Fibroblast of mammary gland (primary cell): ENCODE measurements at places on chromosomes 4 and X.
A peak's percentile ranks its signal among the peaks of the same experiment; 100 is the strongest.

DNA sequence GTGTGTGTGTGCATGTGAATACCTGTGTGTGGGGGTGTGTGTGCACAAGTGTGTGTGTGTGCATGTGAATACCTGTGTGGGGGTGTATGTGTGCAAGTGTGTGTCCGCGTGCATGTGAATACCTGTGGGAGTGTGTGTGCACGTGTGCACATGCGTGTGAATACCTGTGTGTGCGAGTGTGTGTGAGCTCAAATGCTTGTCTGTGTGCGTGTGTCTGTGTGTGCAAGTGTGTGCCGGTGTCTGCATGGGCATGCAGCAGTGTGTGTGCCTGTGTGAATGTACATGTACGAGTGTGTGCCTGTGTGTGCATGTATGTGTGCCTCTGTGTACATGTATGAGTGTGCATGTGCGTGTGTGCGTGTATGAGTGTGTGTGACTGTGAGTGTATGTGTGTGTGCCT, 5.0 kb downstream of the DOK7 start:
- no peak for DNase-seq

DNA sequence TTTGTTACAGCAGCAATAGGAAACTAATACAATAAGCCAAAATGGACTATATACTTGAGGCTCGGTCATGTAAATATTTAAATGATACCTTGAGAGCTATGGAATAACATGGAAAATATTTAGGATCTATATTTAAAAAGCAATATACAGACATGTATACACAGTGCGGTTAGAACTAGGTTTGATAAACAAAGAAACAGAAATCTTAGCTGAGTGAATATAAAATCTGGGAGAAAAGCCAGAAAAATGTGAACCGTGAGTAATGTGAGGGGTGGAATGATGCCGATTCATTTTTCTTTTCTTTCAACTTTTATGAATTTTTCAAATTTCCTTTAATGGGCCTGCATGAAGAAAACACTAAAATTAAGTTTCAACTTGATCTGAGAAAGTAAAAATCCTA, 104.1 kb downstream of the ATXN3L start:
- peak; percentile 59 for DNase-seq

DNA sequence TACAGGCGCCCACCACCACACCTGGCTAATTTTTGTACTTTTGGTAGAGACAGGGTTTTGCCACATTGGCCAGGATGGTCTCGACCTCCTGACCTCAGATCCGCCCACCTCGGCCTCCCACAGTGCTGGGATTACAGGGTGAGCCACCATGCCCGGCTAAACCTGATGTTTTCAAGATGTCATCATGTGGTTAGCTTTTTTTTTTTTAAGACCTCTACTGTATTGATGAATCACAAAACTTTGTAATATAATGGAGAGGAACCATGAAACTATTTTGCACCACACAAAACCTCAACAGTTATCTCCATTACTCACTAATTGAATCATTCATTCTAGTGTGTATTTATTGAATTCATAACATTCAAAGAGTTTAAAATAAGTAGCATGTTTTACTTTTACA, 94.7 kb upstream of the NEIL3 start:
- peak; percentile 52 for DNase-seq

GRCh38 chrX:96389281-96390047, 295.2 kb upstream of the DIAPH2 start:
- DNase-seq: peak; percentile 47

DNA sequence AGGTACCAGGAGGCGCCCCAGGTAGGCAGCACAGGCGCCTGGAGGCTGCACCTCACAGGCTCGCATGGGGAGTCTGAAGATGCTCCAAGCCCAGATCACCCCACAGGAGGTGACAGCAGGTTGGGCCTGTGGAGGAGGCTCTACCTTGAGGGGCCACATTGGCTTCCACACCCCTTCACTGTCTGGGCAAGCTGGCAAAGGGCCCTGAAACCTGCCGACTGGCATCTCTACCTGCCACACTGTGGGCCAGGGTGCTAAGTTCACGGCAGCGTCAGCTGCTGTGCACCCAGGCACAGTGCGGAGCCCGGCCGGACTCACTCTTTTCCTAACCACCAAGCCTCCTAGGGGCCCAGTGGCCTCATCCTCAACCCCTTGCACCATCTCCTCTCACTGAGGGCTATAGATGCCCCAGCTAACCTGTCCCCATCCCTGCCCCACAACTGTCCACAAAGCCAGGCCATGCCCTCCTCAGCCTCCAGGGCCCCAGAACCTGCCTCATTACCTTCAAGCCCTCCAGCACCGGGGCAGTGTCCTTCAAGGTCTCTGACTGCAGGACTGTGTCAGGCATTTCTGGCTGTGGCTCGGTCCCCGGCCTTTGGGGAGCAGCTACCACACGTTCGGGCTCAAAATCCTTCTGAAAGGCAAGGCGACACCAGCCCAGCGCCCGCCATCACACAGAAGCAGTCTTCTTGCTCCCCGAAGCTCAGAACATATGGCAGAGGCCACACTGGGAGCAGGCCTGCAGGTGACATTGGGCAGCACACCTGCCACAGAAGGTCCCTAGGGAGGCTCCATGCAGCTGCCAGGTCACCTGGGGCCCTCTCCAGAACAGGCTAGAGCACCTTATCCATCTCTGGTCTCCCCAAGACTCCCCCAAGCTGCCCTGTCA, 28.8 kb downstream of the FGFR3 start:
- no peak for DNase-seq

DNA sequence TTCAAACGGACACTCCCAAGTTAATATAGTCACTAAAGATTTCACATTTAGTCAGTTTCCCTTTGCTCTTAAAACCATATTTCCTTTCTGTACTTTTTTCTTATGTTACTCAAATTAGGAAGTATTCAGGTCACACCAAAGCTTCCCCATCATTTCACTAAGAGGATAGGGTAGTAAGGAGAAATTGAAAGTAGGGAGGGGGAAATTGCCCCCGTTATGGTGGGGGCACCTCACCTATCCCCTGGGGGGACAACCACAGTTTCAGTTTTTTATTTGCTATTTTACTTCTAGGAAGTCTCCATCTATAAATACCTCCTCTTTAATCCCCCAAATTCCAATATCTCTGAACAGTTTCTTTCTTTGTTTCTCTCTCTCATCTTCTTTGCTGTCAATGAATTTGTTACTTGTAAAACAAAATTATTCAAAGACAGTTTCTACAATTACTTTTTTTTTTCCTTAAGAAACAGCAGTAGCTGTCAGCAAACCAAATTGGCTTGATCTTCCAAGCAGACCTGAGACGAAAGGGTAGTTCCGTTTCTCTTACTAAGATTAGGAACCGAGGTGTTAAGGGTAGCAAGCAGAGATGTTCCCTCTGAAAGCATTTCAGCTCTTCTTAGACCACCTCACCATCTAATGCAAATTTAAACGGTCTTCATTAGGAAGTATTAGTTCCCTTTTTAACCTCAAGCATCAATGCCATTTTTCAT, 160.2 kb upstream of the KLF3 start:
- no peak for DNase-seq

- DNase-seq: peak; percentile 64
Measured at GRCh38 chrX:119692191-119693039, 553 bp downstream of the SEPTIN6 start.

- peak; percentile 54 for DNase-seq
Measured at GRCh38 chr4:72770708-72771107, 201.7 kb upstream of the ADAMTS3 start.

DNA sequence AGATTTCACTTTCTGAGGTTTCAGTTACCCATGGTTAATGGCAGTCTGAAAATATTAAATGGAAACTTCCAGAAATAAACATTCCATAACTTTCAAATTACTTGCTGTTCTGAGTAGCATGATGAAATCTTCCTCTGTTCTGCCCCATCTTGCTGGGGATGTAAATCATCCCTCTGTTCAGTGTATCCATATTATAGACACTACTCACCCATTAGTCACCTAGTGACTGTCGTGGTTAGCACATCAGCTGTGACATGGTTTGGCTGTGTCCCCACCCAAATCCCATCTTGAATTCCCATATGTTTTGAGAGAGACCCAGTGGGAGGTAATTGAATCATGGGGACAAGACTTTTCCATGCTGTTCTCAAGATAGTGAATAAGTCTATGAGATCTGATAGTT, 125.5 kb upstream of the GIMD1 start:
- DNase-seq: peak; percentile 76

DNA sequence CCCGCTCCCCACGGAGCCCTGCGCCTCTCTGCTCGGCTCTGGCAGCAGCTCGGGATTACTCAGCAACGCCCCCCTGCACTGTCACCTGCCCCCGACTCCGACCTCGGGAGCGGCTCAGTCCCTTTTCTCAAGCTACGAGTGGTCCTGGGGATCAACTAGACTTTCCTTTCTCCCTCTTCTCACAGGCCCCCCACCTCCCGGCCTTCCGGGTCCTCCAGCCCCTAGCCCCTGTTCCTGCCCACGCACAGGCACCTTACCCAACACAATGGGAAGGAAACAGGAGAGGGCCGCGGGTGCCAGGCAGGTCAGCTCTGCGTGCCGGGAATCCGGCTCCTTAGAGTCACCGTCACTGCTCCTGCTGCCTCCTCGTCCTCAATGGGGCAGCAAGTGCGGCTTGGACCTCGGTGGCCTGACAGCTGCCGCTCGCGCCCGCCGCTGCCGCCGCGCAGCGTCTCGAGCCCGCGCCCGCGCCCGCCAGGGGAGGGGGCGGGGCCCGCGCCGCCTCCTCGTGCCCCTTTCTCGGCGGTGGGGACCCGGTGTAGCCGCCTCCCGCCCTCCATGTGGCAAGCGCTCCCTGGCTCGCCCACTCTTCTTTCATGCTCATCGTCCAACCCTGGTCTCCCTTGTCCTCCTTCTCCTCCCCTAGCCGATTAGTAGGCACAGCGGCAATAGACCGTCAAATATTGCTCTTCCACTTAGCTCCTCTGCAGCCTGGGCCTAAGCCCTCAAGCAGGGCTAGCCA, at the start of gene RAB9B:
Gene RAB9B (minus strand): TSS at position 455 of the 742 bp plus-strand sequence. CDS start 6,473 bp downstream, outside the sequence.
- DNase-seq: peak; percentile 35

GRCh38 chr4:155891058-155891457, 12.4 kb upstream of the TDO2 start:
- DNase-seq: peak; percentile 18

- peak; percentile 5 for DNase-seq
Measured at GRCh38 chr4:91325495-91325894, 978.3 kb upstream of the GRID2 start.

GRCh38 chrX:140918398-140919038, 83.9 kb upstream of the SPANXB1 start:
- DNase-seq: peak; percentile 71

DNA sequence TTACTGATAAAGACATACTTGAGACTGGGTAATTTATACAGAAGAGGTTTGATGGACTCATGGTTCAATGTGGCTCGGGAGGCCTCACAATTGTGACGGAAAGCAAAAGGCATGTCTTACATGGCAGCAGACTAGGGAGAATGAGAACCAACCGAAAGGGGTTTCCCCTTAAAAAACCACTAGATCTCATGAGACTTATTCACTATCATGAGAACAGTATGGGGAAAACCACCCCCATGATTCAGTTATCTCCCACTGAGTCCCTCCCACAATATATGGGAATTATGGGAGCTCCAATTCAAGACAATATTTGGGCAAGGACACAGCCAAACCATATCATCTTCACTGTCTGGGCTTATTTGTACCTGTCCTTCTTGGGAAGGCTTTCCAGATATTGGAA, 22.8 kb upstream of the MUC7 start:
- no peak for DNase-seq

- DNase-seq: peak; percentile 93
Measured at GRCh38 chrX:131792356-131792749, 230.7 kb upstream of the STK26 start.

DNA sequence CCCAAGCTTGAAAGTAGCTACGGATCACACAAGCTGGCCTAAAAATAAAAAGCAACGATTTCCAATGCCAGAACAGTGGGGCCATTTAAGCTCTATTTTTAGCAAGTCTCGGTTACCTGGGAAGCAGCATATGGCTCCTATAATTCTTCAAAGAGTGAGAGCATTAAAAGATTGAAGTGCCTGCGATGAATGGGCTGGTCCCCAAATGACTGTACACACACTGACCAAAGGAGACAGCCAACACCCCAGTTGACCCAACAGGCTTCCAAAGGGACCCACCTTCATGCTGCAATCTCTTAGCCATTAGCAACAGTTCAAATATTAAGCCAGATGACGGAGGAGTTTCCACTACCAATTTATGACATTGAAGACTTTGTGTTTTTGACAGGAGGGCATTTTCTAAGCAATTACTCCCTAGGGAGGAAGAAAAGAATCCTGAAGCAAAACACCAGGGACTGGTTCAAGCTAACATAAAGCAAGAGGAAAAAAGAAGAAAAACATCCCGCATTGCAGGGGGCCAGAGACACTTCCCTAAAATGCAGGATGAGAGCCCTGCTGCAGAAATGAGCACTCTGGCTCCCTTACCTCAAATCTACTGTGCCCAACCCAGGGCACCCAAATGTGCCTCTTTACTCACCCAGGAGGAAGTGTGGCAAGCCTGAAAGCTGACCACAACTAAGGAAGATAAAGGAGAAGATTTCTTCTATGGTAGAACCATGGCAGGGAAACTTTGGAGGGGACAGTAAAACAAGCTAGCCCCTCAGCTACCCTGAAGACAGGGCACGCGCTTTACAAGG, 21.6 kb downstream of the SH3KBP1 start:
- DNase-seq: no peak

DNA sequence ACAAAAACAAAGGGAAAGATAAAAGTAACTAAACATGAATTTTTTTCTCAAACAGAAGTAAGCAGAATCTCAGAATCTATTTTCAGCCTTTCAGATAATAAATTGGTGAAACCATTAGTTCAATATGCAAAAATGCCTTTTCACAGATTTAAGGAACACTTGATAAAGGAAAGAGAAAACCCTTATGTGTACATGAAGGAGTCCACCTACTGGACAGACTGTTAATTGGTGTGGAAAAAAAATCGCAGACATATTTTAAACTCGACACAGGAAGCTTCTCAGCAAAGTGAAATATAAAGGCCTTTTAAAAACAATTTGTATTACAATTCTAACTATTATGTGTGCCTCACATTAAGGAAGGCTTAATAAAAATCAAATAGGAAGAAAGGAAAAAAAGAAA, 22.3 kb downstream of the COX7B2 start:
- DNase-seq: peak; percentile 6

- peak; percentile 73 for DNase-seq
Measured at GRCh38 chr4:48388525-48389154, 47.3 kb downstream of the SLAIN2 start.

GRCh38 chr4:184850431-184851199, 24.8 kb upstream of the ACSL1 start:
- DNase-seq: no peak

DNA sequence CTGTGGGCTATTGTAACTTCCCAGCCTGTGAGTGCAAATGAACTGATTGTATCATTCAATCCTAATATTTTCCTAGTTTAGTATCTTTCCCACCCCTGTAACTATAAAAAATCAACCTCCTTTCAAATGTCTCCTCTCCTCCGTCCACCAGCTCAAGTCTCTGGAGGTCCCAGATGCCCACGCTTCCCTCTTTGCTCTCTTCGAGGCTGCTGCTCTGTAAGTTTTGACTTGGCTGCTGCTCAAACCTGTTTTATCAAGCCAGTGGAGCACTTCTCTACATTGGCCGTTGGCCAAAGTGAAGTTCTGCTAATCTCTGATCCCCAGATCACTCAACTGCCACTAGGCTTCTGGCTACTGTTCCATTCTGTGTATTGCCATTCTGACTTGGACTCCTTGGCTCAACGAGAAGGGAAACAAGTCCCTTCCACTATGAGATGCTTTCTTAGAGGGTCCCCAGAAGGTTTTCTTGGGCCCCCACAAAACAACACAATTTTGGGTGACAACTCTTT, 60.7 kb upstream of the RAPGEF2 start:
- DNase-seq: no peak
